Stimulated activated CD8-positive, alpha-beta memory T cell treated with anti-CD3 and anti-CD28 coated beads, Interleukin-4, amount 100 ng/mL, for 1 hour (primary cell): ENCODE measurements at places on chromosomes 5 and 9.

- DNase-seq, result no peak
Observed at GRCh38 chr9:120559546-120559945, 20.4 kb downstream of the CDK5RAP2 start.

GRCh38 chr9:76373173-76373783 lies 20.9 kb downstream of the RFK start:
- no peak for DNase-seq

GRCh38 chr5:72154076-72154756 lies 46.9 kb downstream of the MAP1B start:
- DNase-seq, result no peak

- DNase-seq, result no peak
Observed at GRCh38 chr5:104062621-104063377, 500.2 kb upstream of the NUDT12 start.

DNA sequence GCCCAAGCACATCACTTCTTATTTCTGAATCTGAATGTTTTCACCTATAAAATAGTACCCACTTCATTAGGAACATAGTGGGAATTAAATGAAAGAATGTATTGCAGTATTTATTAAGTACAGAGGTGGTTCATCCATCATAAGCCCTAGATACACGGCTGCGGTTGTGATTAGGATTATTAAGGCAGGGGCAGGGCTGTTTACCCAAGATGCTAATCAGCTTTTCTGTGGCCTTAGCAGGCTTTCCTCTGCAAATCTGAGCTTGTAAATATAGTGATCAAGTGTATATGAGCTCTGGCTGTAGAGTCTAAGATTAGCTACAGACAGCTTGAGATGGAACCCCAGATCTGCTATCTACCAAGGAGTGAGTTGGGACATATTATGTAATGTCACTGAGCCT lies 124.1 kb upstream of the ADRA1B start:
- DNase-seq, result no peak

GRCh38 chr9:27379311-27380251 lies 82.6 kb upstream of the EQTN start:
- DNase-seq, result no peak

- DNase-seq, result no peak
Observed at GRCh38 chr5:60185231-60186099, 291.9 kb upstream of the PDE4D start.

- DNase-seq, result no peak
Observed at GRCh38 chr5:132539716-132540115, 3.6 kb downstream of the IL5 start.

GRCh38 chr9:80094176-80094771 lies 522.5 kb downstream of the TLE4 start:
- DNase-seq, result no peak

- DNase-seq, result no peak
Observed at GRCh38 chr9:93680443-93681268, 104.3 kb downstream of the PHF2 start.

DNA sequence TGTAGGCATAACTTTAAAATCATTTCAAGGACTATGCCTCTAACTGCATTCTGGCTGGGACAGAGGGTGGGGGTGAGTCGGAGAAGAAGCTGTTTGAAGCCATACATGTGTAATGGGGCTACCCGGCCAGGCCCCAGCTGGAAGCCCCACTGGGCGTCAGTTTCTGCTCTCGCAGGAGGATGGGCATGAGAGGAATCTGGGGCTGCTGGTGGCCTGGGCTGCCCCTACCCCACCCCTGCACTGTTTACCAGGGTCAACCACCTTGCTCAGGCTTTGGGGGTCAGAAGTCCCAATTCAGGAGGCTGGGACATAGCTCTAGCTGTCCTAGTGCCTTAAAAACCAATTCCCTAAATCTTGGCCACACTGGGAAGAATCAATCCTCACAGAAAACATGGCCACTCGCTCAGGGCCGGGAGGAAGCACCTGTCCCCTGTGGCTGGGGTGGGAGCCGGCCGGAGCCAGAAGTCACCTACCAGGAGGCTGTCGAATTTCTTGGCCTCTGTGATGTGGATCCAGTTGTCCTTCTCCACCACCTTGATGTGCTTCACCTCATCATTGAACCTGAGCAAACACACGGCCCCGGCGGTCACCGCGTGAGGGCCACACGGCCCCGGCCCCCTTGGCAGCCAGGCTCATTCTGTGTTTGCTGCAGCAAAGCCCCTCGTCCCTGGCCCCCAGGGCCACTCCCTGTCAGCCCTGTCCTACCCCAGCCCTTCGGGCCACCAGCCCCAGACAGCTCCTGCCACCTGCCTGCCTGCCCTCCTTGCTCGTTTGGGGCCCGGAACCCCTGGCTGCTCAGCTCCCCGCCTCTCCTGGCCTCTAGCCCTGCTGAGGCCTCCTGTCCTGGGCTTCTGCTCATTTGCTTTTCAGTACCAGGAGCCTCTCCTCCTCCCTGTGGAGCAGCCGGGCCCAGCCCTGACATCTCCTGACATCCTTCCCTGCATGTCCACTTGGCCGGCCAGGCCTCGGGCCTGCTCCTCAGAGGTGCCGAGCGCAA lies 33.6 kb upstream of the SARDH start:
- DNase-seq, result no peak

GRCh38 chr5:111667128-111667736 lies 89.8 kb downstream of the NREP start:
- DNase-seq, result no peak

DNA sequence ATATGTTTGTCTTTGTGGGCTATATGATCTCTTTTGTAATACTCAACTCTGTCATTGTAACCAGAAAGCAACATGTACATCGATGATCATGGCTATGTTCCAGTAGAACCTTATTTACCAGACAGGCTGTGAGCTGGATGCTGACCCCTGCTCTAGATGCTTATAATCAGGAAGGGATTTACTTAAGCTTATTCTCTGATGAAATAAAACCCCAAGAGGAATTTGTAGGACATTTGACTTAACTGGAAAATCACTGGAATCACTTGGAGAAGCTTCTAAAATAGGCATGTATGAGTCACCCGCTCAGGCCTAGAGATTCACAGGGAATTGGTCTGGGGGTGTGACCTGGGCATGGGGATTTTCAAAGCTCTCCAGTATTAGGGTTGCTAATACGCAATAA lies 285.8 kb upstream of the ZNF608 start:
- no peak for DNase-seq

DNA sequence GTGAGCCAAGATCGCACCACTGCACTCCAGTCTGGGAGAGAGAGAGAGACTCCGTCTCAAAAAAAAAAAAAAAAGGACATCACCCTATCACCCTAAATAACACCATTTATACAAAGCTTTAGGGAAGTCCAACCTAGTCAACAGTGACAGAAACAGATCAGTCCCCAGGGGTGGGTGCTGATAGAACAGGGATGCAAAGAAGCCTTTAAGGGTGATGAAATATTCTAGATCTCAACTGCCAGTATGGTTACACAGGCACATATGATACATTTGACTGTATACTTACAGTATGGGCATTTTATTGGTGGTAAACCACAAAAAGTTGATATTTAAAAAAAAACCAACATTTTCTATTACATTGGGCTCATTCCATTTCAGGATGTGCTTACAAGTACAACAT lies 4.8 kb downstream of the RETREG1 start:
- no peak for DNase-seq

DNA sequence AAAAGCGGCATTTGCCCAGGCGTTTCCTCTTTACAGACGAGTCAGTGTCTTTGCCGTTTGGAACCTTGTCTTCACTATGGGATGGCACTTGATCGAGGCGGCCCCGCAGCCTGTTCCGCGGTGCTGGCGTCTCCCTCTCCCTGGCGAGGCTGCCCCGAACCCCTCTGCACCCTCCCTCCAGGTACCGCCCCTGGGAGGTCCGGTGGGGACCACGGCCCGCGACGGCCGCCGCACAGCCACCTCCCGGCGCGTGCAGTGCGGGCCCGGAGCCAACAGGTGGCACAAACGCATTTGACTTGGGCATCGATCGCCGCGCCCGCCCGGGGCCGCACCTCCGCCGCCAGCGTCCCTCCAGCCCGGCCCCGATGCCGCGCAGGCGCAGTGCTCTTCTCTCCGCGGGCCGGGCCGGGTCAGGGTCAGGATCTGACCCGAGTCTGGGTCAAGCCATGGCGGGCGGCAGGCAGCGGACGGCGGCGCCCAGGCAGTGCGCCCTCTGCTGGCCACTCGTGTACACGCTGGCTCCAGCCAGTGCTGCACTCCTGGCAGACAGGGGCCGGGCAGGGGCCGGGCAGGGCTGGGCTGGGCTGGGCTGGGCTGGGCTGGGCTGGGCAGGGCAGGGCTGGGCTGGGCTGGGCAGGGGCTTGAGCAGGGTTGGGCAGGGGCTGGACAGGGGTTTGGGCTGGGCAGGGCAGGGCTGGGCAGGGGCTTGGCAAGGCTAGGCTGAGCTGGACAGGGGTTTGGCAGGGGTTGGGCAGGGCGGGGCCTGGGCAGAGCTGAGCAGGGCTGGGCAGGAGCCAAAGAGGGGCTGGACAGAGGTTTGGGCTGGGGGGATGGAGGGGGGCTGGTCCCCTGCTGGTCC lies 155.8 kb upstream of the IRX4 start:
- peak; percentile 25 for DNase-seq

- DNase-seq, result no peak
Observed at GRCh38 chr5:171496456-171496855, 77.0 kb downstream of the FGF18 start.

DNA sequence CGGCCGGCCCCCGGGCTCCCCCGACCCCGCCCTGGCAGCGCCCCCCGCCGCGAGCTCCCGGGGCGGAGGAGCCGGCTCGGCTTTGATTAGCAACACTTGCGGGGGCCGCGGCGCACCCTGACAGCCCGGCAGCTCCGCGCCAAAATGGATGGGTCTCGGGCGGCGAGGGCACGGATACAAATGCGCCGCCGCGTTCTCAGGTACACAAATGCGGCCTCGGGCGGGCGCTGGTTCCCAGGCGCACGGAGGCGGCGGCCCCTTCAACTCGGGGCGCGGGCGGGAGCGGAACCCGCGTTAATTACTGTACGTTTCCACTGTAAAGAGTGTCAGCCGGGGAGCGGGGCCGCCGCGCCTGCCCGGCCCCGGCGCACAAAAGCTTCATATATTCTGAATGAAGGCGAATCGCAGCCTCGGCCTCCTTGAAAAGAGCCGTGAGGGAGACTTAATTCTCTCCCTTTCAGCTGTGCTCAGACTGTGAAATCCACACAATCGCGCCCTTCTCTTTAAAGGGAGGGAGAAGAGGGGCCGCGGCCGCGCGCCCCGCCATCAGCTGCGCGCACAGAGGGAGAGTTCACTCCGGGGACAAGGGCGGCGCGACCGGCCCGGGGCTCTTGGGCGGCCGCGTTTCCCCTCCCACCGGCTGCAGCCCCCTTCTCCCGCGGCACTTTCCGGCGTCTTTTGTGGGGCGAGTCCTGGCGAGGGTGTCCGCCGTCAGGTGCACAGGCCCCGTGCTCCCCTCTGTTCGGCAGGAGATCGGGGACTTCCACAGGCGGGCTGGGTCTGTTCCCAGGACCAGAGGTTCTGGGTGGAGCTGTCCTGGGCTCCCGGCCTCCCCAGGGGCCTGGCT lies 27.0 kb downstream of the MSX2 start:
- DNase-seq, result no peak

DNA sequence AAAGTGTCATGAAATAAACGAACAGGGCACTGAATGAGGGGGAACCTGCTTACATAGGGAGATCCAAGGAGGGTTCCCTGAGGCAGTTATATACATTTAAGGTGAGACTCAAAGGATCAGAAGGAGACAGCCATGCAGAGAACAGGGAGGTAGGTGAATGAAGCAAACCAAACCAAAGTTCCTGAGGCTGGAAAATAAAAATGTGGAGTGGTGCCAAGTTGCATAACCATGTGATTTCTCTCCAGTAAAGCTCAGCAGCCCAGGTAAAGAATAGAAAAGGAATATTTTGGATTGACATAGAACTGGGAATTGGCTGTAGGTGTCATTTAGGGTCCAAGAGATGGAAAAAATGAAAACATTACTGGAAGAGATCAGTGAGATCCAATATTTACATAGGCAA lies 110.7 kb downstream of the CAAP1 start:
- DNase-seq, result no peak

- no peak for DNase-seq
Observed at GRCh38 chr9:121598965-121599871, 52.2 kb upstream of the DAB2IP start.

GRCh38 chr5:114789773-114790402 lies 379.8 kb downstream of the TRIM36 start:
- DNase-seq, result no peak

DNA sequence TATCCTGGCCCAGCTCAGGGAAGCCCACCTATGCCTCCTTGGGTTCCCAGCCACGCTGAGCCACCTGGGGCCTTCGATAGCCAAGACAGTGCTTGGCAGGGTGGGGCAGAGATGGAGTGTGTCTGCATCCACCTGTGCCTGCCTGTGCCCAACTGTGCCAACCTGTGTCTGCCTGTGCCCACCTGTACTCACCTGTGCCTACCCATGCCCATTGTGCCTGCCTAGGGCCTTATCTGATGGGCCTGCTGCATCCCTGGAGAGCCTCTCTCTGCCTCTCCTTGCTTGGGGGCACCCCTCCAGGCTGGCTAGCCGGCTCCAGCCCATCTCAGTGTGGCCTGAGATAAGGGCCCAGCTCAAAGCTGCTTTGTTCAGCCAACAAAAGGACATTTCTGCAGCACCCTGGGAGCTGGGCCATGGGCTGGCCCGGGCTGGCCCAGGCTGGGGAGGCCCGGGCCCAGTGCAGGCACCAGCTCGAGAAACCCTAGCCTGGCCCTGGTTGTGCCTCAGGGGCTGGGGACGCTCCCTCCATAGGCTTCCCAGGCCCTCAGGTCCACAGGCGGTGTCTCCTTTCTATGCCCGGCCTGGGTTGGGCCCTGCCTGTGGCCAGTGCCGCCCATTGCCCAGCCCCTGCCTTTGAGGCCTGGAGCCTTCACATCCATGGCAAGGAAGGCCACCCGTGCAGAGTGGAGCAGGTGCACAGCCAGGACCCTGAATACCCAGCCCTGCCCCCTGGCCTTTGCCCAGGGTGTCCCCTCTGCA lies 37.3 kb upstream of the NOTCH1 start:
- DNase-seq, result no peak

DNA sequence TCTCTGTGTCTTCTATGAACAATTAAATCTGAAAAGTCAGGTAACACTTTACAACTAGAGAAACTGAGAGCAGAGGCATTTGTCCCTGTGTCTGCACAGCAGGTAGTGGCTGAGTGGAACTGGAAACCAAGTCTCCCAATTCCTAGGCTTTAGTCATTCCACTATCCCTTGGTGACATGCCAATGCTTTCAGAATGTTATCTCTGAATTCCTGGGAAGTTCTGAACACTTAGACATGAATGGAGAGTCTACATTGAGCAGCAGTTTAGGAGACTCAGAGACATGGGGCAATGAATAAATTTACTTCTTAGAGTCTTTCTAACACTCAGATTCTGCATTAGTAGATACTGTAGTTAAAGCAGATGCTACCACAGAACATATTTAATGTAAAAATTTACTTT lies 94.8 kb upstream of the APC start:
- DNase-seq, result no peak
